Myocyte (in vitro differentiated cells): ENCODE measurements at places on chromosomes 2 and 18.
A peak's percentile ranks its signal among the peaks of the same experiment; 100 is the strongest.

- no peak for DNase-seq
These were observed 11.9 kb upstream of the MFSD6 start for GRCh38 chr2:190396271-190396670.

DNA sequence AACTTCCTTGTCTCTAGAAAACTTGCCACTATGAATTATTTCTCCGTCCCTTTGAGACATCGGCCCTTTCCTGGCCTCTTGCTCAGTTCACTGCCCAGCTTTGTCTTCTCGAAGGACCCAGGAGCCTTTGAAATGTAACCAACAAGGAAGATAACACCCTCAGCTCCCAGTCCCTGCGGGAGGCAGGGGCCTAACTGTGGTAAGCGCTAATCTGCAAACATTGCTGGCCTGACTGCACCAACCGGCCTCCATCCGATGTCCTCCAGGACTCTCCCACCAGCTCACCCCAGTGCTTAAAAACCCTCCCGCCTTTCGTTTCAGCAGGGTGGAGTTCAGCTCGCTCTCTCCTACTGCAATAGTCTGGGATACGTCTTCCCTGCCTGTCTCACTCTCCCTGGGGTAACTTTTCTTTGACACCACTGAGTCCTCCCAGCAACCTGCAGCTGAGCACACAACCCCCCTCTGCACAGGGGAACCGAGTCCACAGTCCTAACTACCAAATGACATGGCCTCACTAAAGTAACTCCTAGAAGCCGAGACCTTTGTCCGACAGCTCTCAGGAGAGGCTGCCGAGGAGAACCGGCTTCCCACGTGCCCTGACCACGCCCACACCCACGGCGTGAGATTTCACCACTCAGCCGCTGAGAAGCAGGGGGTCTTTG lies 76.1 kb downstream of the MBP start:
- no peak for DNase-seq

GRCh38 chr18:49178736-49179135 lies 228.0 kb upstream of the SMAD7 start:
- DNase-seq, result peak; percentile 43

DNA sequence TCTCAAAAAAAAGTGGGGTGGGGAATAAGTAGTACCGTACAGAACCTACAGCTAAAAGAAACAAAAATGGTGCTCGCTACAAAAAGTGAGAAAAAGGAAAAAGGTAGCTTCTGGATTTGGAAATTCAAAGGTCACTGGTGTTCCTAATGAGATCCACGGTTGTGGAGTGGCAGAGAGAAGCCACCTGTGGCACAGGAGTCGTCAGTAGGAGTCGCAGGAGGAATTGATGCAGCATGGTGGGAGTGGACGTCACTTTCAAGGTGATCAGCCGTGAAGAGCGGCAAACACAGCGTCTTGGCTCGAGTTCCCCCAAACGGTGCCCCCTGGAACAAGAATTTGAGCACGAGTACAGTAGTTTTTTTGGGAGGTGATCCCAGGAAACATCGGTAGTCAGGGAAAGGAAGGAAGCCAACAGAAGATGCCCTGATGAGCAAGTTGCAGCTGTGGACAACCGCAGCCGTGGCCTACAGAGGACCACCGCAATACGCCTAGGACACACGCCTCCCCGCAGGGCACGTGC lies 1.4 kb upstream of the TTL start:
- DNase-seq, result no peak

GRCh38 chr18:48785091-48785614 lies 165.6 kb downstream of the SMAD7 start:
- DNase-seq, result no peak
